Lower lobe of right lung (tissue), 2 donors: ENCODE measurements at places on chromosomes 16 and 17. TPM values are rescaled to one million over a fixed set of nuclear protein-coding genes. Genes with fewer than 3 reads are reported as not detected.

Gene CCL3
- 8.5 TPM for total RNA-seq

Gene PFAS
- 25.3 TPM for total RNA-seq

DNA sequence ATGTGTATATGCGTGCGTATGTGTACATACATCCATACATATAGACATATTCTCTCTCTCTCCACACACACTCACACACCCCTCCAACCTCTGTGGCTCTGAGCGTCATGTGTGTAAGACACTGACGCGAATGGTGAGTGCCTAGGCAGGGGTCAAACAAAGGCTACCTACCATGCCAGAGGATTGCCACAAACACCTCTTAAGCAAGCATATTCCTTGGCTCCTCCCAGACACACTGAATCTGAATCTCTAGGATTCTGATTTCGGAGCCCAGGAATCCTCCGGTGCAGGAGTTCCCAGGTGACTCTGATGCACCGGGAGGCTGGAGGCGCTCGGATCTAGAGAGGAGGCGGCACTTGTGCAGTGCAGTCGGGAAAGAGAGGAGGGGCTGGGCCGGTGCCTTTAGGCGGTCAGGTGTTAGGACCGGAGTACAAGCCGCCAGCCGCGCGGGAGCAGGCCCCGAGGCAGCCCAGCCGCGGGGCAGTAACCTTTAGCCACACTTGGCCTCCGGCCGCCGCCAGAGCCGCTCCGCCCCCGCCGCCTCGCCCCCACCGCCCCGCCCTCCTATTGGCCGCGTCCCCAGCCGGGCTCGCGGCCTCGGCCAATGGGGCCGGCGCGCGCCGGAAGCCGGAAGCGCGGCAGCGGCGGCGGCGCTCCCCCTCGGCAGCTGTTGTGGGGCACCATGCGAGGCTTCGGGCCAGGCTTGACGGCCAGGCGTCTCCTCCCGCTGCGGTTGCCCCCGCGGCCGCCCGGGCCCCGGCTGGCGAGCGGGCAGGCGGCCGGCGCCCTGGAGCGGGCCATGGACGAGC lies at the start of gene MLYCD:
TSS of gene MLYCD (plus strand) at position 653 of the 809 bp plus-strand sequence. CDS start at position 683, 30 bp downstream.
- peak; percentile 94 for DNase-seq

DNA sequence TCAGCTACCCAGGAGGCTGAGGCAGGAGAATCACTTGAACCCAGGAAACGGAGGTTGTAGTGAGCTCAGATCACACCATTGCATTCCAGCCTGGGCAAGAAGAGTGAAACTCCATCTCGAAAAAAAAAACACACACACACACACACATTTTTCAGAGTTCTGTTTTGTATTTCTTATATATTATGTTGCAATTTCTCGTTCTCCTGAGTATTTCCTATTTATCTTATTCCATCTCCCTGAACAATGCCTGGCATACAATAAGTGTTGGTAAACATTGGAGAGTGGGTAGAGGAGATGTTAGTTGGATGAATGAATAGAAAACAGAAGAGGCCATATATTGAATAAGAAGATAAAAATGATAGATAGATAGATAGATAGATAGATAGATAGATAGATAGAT lies 167.8 kb upstream of the CDH5 start:
- DNase-seq, result no peak

- no peak for DNase-seq
Measured at GRCh38 chr17:42485680-42486079, 27.0 kb downstream of the ATP6V0A1 start.
